ENCODE measurements at places on chromosomes 3 and 15. TPM values are rescaled to one million over a fixed set of nuclear protein-coding genes. Genes with fewer than 3 reads are reported as not detected.

The NEIL1 gene
- total RNA-seq, result 3.0 TPM

The CCR3 gene
- total RNA-seq, result not detected

The CLDN16 gene
- total RNA-seq, result not detected

DNA sequence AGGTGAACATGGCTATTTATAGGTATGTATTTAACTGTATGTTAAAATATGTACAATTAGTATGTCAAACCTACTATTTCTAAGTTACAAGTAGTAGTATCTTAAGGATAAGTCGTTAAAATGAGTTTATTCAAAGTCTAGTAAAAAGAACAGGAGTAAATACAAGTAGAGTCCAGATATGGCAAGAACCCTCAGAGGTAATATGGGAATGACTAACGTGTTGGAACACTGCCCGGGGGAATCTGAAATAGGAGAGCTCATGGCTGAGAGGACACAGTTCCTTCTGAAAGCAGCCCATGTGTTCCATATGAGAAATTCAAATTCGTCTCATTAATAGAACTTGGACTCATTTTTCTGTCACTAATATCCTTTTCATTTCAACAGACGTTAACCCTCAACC lies 158.8 kb downstream of the CLSTN2 start:
- DNase-seq, result peak; percentile 69

GRCh38 chr3:147906285-147906684 lies 497.1 kb downstream of the ZIC1 start:
- peak; percentile 24 for DNase-seq

GRCh38 chr3:36429986-36430485 lies 49.7 kb downstream of the STAC start:
- no peak for DNase-seq
